ENCODE measurements at places on chromosomes 4 and X.

DNA sequence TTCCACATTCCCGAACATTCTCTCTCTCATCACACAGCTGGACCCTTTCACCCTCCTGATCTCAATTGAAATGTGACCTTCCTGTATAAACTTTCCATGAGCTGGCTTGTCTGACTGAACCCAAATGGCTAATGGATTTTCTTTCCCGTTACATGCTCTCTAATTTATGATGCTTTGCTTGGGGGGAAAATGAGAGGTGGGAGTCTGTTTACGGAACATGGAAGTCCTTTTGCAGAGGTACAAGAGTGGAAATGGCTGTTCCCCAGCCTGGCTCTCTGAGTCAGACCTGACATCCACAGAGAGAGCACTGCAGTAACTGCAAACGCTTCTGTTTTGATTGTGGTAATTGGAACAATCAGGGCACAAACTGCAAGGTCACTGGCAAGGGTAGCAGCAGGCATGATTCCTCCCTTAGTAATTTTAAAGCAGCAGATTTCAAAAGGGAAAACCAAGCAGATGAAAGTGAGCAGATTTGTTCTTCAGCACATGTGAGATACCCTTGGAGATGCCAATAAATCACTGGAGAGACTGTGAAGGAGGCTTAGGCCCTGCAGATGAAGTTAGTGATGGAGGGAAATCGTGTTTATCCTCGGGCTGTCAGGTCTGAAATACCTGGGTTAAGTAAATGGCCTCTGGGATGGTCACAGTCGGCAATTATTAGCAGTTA lies 83.9 kb downstream of the SNCA start:
- DNase-seq = no peak

DNA sequence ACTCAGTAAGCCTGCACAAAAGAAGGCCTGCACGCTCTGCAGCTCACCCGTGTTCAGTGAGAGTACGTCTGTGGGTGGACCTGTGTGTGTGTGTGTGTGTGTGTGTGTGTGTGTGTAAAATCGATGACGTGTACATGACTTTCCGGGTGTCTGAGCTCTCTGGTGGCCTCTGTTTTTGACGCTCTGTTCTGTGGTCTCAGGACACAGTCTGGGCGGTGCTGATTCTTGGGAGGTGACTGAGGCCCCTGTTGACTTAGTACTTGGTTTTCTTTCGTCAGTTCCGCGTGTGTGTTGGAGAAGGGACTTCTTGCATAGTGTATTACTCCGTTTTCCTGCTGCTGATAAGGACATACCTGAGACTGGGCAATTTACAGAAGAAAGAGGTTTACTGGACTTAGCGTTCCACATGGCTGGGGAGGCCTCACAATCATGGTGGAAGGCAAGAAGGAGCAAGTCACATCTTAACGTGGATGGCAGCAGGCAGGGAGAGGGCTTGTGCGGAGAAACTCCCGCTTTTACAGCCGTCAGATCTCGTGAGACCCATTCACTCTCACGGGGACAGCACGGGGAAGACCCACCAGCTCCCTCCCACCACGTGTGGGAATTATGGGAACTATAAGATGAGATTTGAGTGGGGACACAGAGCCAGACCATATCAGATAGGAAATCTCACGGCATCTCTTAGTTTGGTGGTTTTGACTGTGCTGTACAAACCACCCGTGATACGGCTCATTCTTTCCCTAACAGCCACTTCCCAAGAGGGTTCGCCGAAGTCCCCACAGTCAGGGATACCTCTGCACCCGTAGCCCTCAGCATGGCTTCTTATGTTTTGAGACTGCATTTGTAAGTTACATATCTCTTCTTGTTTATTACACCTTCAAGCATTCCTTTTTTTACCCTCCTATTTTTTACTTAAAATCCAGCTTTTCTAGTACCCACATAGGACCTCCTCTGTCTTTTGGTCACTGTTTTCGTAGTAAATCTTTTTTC lies 24.5 kb downstream of the UVSSA start:
- DNase-seq = no peak

- DNase-seq = peak; percentile 18
Observed at GRCh38 chr4:22897520-22898108, 204.9 kb downstream of the GBA3 start.

- no peak for DNase-seq
Observed at GRCh38 chr4:2741626-2742025, 14.5 kb downstream of the TNIP2 start.

GRCh38 chrX:107659768-107660167 lies 31.5 kb downstream of the PRPS1 start:
- DNase-seq = no peak

DNA sequence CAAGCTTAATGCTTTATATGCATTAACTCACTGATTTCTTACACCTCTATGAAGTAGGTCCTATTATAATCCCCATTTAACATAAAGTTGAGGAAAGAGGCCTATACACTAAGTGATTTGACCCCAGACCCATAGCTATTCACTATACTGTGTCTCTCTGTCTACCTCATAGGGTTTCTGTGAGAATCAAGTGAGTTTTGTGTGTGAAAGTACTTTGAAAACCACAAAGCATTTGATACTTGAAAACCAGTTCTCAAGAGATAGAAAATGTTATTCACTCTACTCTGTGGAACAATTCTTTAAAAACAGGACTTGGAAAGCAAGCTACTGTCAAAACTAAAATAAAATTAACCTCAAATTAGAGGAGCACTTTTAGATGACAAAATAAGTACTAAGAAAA lies 35.0 kb downstream of the SHROOM3 start:
- no peak for DNase-seq

GRCh38 chr4:53748328-53748772 lies 157.1 kb upstream of the LNX1 start:
- no peak for DNase-seq

GRCh38 chrX:96211953-96212352 lies 472.7 kb upstream of the DIAPH2 start:
- no peak for DNase-seq
